A549 treated with Hydrocortisone at 1 μM for 4 hours (cell line): ENCODE measurements at places on chromosomes 16 and 17. TPM values are rescaled to one million over a fixed set of nuclear protein-coding genes. Genes with fewer than 3 reads are reported as not detected.

ZNHIT3 gene
- total RNA-seq: 77.2 to 87.0 TPM (median 83.6 TPM) in 5 replicates

EVI2B gene
- 0.07 to 0.08 TPM (median 0.08 TPM) in 4 of 5 replicates, not detected in the other for total RNA-seq

CES5A gene
- not detected in 5 replicates for total RNA-seq

TEX19 gene
- total RNA-seq: 0.26 to 0.63 TPM (median 0.46 TPM) in 5 replicates

NKD1 gene
- 0.14 to 0.70 TPM (median 0.38 TPM) in 5 replicates for total RNA-seq

ITGAE gene
- 84.6 to 102 TPM (median 95.7 TPM) in 5 replicates for total RNA-seq

IRF8 gene
- 0.33 to 0.68 TPM (median 0.53 TPM) in 5 replicates for total RNA-seq

KRT32 gene
- total RNA-seq: 0.05 to 0.07 TPM (median 0.06 TPM) in 3 of 5 replicates, not detected in the others
